Activated naive CD4-positive, alpha-beta T cell treated with anti-CD3 and anti-CD28 coated beads for 36 hours (primary cell): ENCODE measurements at places on chromosomes 7 and 10. TPM values are rescaled to one million over a fixed set of nuclear protein-coding genes. Genes with fewer than 3 reads are reported as not detected.

The TMEM213 gene
- total RNA-seq = not detected

The GPER1 gene
- total RNA-seq = not detected

The OR2A25 gene
- not detected for total RNA-seq

The RPEL1 gene
- total RNA-seq = not detected

The RBM17 gene
- 162 TPM for total RNA-seq

The SBDS gene
- 42.2 TPM for total RNA-seq

The LAMB4 gene
- not detected for total RNA-seq

The UCMA gene
- not detected for total RNA-seq

The KEL gene
- 0.52 TPM for total RNA-seq

The GPR146 gene
- 0.62 TPM for total RNA-seq

DNA sequence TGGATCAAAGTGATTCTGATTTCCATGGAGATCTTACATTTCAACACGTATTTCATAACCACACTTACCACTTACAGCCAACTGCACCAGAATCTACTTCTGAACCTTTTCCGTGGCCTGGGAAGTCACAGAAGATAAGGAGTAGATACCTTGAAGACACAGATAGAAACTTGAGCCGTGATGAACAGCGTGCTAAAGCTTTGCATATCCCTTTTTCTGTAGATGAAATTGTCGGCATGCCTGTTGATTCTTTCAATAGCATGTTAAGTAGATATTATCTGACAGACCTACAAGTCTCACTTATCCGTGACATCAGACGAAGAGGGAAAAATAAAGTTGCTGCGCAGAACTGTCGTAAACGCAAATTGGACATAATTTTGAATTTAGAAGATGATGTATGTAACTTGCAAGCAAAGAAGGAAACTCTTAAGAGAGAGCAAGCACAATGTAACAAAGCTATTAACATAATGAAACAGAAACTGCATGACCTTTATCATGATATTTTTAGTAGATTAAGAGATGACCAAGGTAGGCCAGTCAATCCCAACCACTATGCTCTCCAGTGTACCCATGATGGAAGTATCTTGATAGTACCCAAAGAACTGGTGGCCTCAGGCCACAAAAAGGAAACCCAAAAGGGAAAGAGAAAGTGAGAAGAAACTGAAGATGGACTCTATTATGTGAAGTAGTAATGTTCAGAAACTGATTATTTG, 15.3 kb downstream of the HNRNPA2B1 start:
- no peak for DNase-seq

DNA sequence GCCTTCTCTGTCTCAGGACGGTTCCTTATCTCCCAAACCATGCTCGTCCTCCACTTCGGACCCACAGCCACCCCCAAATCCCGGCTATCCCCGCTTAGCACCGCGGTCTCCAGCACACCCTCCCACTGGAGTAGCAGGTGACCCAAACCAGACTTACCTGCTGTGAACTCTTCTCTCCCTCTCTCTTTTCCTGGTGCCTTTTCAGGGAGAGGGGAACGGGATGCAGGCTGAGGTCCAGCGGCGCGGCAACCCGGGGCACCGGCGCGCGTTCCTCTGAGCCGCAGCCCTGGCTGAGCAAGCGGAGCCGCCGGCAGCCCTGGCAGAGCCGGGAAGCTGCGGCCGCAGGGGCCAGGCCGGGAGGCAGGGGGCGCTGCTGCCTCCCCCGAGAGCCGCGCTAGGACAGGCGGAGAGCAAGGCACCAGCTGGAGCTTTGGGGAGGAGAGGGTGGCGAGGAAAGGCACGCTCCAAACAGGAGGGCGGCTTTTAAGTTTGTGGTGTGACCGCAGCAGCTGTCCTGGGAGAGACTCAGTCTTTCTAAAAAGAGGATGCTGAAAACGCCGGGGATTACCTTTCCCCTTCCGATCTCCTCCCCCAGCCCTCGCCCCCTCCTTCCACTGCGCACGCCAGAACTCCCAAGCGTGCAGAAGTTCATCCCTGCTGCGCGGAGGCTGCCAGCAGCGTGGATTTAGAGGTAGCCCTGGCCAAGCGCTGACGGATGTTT, at the start of gene SEMA3D:
SEMA3D (minus strand) TSS at position 536 of the 721 bp plus-strand sequence. CDS start 65,165 bp downstream, outside the sequence.
- peak; percentile 34 for DNase-seq

- no peak for DNase-seq
Observed at GRCh38 chr10:126926568-126926967, 21.3 kb downstream of the DOCK1 start.

- DNase-seq = no peak
Observed at GRCh38 chr10:34526186-34526585, 288.9 kb downstream of the PARD3 start.

DNA sequence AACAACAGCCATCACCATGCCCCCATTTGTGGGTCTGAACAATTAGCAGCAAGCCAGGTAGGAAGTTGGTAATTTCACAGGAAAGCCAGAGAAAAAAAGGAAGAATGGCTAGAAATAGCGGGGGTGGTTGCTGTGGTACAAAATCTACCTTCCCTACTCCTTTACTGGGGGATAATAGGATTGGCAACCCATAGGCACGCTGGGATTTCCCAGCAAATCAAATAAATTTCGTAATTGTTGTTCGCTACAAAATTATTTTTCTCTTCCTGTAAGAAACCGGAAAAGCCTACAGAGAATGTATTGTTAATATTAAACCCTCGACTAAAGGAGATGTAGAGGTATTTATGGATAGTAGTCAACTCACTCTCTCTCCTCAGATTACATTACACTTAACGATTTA, 123.9 kb downstream of the DOCK4 start:
- DNase-seq = no peak

DNA sequence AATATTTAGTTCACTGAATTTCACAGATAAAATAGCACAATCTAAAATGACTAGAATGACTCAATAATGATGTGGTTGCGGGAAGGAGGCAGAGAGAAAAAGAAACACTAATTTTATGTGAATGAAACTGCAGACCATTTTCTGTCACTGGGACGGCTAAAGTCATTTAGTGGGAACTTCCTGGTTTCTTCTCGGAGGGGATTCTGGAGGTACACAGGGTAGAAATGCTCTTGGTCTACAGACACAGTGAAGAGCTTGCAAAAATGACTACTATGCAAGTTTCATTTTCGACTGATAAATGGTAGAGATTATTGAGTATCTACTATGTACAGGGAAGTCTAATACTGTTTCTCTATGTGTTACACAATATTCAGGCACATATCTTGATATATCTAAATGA, 63.5 kb upstream of the LRRN3 start:
- DNase-seq = no peak

DNA sequence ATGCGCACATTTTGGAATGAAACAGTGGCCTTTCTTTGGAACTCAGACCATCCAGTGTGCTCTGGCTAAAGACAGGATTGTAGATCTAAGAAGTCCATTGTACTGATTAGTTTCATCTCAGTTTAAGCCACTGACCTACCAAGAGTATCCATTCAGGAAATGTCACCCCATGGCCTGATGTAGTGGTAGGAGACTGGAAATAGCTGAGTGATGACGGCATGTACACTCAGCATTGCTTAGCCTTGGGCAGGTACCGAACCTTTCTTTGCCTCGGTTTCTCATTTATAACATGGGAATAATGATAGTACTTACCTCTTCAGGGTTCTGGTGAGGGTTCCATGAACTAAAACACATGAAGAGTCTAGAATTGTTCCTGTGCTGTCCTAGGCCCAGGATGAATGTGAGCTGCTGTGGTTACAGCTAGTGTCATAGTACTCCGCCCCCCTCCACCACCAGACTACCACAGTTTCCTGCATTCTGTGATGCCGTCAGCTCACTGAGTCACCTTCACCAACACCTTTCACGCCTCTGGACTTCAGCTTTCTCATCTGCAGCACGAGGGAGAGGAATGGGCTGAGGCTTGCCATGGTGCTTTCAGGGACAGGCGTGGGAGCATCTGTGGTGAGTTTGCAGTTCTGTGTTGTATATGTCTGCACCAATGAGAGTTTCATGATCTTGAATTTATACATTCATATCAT, 484.0 kb upstream of the GALNT17 start:
- DNase-seq = peak; percentile 84

- DNase-seq = no peak
Observed at GRCh38 chr7:32244806-32245345, 174.7 kb upstream of the PDE1C start.

GRCh38 chr10:71600849-71601248, 118.7 kb downstream of the C10orf105 start:
- DNase-seq = peak; percentile 10

DNA sequence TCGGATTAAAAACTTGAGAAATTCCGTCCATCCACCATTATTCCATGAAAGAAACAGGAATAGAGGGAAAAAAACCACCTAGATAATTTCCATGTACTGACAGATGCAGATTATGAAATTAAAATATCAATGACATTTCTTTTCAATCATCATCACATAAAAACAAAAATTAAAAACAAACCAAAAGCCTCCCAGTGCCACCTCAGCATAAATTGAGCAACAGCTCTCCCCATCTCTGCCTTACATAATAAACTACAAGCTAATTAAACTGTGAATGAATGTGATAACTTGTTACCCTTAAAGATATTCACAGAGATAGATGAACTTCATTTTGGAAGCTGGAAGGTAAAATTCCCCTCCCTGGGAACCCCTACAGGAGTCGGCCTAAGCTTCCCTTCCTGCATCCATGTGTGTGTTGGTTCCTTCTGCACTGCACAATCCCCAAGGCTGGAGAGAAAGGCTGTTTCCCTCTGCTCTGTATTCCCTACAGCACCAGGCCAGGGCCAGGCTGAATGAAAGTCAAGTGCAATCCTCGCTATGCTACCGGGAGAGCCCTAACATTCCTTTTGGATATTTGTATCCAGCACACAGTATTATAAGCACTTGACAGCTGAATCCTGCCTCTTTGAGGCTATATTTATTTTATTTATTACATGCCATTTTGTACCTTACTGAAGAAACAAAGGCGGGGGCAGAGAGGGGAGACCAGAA, 8.1 kb downstream of the CCDC6 start:
- DNase-seq = no peak

DNA sequence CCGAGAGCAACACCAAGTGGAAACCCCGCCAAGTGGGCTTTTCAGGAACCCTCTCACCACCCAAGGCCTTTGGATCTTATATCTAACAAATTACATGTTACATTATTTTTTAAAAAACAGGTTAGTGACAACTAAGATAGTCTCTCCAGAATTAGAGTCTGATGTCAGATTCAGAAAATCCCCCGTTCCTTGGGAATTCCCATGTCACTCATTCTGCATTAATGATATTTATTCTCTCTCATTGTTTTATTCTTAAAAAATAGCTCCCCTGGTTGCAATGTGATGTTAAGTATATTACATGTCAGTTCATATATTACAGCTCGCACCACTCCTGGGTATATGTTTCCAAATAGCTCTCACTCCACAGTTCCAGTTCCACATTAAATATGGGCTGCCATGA, 81.8 kb downstream of the WNT2 start:
- no peak for DNase-seq

GRCh38 chr10:112137154-112137987, 46.2 kb downstream of the GPAM start:
- peak; percentile 82 for DNase-seq

- DNase-seq = no peak
Observed at GRCh38 chr7:46218461-46219200, 297.6 kb upstream of the IGFBP3 start.

DNA sequence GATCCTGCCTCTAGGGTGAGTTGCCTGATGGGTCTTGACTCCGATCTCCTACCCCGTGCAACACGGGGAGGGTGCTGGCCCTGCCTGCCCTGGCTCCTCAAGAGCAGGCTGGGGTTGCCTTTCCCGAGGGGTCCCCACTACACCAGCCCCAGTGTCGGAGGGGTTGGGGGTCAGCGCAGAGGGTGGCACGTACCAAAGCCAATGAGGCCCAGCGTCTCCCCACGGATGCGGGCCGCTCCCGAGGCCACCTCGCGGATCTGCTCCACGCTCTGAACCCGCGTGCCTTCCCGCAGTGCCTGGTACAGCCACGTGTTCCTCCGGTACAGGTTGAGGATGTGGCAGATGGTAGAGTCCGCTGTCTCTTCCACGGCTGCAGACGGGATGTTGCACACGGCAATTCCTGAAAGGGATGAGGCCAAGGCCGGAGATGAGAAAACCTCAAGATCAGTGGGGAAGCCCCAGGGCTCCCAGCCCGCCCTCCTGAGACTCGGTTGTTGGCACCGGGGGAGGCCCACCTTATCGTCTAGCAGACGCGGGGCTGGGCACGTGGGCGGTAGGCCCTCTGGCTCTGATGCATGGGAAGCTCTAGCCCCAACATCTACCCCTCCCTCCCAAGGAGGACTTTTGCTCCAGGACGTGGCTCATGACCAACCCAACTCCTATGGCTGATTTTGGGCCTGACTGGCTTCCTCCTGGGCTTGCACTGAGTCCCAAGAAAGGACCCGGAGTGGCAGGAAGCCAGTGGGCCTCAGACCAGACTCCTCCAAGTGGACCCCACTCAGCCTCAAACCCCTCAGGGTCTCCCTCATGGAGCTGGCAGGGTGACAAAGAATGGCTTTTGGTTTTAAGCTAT, 56.1 kb downstream of the ZRANB1 start:
- no peak for DNase-seq

- no peak for DNase-seq
Observed at GRCh38 chr7:22108151-22108845, 162.6 kb upstream of the CDCA7L start.

- peak; percentile 37 for DNase-seq
Observed at GRCh38 chr10:132544744-132545658, 7.4 kb downstream of the INPP5A start.

DNA sequence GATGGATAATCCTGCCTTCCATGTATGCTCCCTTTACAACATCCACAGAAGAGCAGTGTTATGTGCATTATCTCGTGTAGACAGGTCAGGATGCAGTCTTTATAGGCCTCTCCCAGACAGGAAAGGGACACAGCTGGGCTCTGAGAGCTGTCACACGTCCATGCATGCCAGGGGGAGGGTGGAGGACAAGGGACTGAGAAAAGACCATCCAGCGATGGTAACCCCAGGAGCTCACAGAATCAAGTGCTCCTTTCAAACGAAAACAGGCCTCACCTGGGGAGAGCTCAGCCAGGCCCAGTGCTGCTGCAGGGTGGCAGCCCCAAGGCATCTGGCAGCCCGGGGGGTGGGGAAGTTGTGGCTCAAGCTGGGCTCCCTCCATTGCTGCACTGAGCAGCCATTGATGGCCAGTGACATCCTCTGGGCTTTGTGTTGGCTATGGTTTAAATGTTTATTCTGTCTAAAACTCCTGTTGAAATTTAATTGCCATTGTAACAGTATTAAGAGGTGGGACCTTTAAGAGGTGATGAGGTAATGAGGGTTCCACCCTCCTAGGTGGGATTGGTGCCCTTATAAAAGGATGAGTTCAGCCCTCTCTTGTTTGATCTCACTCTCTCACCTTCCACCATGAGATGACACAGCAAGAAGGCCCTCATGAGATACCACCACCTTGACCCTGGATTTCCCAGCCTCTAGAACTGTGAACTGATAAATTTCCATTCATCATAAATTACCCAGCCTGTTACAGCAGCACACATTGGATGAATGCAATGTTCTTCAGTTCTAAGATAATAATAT, 15.7 kb downstream of the JCAD start:
- no peak for DNase-seq

DNA sequence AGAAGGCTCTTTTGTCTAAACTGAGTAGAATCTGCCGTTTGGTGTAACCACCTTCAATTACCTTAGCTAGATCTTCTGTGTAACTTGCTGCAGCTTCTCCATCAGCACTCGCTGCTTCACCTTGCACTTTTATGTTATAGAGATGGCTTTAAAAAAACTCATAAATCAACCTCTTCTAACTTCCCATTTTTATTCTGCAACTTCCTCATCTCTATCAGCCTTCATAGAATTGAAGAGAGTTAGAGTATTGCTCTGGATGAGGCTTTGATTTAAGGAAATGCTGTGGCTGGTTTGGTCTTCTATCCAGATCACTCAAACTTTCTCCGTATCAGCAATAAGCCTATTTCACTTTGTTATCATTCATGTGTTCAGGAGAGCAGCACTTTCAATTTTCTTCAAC, 1131.9 kb upstream of the CELF2 start:
- no peak for DNase-seq
